Naive B cell (primary cell): ENCODE measurements at places on chromosomes 16 and 17.

GRCh38 chr17:79620207-79621038, 9.6 kb upstream of the RBFOX3 start:
- DNase-seq: no peak
- no peaks in the 10 kb centered on the region for H3K36me3 ChIP-seq
- no peak overlapping the region for H3K27ac ChIP-seq
- no peak overlapping the region for H3K4me3 ChIP-seq
- no peaks in the 10 kb centered on the region for H3K4me1 ChIP-seq

- peaks cover 22% of the 10 kb centered on the region for H3K4me1 ChIP-seq
- no peak for DNase-seq
- peak overlapping the region; percentile 100 for H3K4me3 ChIP-seq
- H3K27ac ChIP-seq: peak overlapping the region; percentile 96
- peaks cover 8% of the 10 kb centered on the region for H3K36me3 ChIP-seq
These were observed 598 bp downstream of the NIP7 start for GRCh38 chr16:69340095-69340644.

DNA sequence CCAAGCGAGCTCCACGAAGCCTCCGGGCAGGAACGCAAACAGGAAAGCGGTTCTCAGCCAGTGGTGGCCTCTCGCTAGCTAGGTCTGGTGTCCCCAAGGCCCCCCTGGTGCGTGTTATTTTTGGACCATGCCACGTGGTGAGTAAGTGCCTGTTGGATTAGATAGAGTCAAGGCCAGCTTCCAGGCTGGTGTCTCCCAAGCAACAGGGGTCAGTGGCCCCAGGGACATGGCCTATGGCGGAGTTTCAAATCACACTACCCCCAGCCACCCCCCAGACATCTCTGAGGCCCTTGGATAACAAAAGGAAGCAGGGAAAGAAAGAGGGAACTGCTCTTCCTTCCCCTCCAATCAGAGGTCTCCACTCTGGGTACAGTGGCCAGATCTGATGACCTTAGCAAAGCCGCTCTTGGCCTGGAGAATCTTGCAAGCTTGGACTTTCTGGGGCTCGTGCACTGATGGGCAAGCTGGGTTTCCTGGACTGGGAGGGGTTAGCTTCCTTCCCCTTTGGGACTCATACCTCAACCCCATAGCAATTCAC, 58.2 kb downstream of the MAF start:
- no peak overlapping the region for H3K27ac ChIP-seq
- no peaks in the 10 kb centered on the region for H3K36me3 ChIP-seq
- no peak for DNase-seq
- H3K27me3 ChIP-seq: peaks cover 15% of the 10 kb centered on the region
- no peak overlapping the region for H3K4me3 ChIP-seq
- no peaks in the 10 kb centered on the region for H3K4me1 ChIP-seq

- H3K27ac ChIP-seq: peak overlapping the region; percentile 44
- H3K27me3 ChIP-seq: no peaks in the 10 kb centered on the region
- H3K36me3 ChIP-seq: no peaks in the 10 kb centered on the region
- H3K4me3 ChIP-seq: no peak overlapping the region
- H3K4me1 ChIP-seq: no peaks in the 10 kb centered on the region
- no peak for DNase-seq
These were observed 28.6 kb downstream of the CMTM4 start for GRCh38 chr16:66667944-66668343.

DNA sequence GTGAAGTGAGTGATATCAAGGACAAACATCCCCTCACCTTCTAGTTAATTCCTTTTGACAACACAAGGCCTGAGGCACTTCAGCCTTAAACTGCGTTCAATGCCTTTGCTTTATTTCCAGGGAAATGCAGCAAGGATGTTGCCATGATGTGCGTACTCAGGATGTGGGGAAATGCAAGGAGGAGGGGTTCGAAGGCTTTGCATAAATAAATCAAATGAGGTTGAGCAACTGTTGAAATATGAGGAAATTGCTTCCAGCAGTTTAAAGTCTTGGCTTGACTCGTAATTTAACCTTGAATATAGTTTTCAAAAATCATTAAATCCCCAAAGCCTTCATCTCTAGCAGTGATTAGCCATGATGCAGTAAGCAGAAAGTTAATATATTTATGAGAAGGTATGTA, 81.8 kb upstream of the CCL2 start:
- no peak overlapping the region for H3K27ac ChIP-seq
- H3K4me1 ChIP-seq: no peaks in the 10 kb centered on the region
- H3K4me3 ChIP-seq: no peak overlapping the region
- peaks cover 4% of the 10 kb centered on the region for H3K27me3 ChIP-seq
- no peaks in the 10 kb centered on the region for H3K36me3 ChIP-seq

DNA sequence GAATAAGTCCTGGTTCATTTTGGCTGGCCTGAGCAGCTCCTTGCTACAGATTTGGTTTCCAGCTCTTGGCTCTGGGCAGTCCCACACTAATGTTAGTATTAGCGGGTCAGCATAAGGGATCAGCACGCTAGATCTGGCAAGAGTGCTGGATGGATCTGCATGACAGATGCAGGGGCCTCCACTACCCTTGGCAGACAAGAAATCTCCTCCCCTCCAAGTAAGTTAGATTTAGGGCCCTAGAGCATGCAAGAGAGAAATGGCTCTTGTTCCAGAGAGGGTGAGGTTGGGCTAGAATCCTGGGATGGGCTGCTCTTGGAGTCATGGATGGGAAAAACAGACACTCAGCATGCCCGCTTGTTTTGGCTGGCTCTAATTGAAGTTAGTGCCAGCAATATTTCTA, 414.3 kb downstream of the RBFOX1 start:
- no peaks in the 10 kb centered on the region for H3K27me3 ChIP-seq
- H3K4me1 ChIP-seq: no peaks in the 10 kb centered on the region
- H3K27ac ChIP-seq: no peak overlapping the region
- H3K36me3 ChIP-seq: no peaks in the 10 kb centered on the region
- no peak for DNase-seq

DNA sequence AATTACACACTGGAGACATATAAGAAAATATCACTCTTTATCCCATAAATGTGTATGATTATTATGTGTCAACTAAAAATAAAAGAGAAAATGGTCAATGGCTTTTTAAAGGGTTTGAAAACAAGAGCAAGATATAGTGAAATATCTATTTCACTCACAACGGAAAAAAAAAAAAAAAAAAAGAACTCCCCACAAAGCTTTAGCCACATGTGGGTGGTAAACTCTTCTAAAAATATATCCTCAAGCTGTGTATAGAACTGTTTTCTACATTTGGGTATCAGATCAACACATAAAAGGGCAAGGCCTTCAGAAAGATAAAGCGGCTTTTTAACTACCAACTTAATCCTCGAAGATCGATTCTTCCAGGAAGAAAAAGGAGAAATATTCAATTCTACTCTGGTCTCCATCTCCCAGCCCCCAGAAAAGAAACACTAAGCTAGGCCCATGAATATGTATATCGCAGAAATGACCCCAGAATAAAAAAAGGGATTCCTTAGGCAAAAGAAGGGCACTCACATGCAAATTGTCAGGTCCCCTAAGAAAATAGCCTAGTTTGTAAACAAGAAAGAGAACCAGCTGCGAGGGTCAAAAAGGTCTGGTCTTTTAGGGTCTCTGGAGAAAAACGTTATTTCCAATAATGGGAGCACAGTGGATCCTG, 4.4 kb downstream of the LITAF start:
- H3K4me1 ChIP-seq: peaks cover 83% of the 10 kb centered on the region
- no peaks in the 10 kb centered on the region for H3K27me3 ChIP-seq
- DNase-seq: no peak
- H3K36me3 ChIP-seq: peaks cover 4% of the 10 kb centered on the region
- H3K27ac ChIP-seq: peak overlapping the region; percentile 99
- peak overlapping the region; percentile 73 for H3K4me3 ChIP-seq

DNA sequence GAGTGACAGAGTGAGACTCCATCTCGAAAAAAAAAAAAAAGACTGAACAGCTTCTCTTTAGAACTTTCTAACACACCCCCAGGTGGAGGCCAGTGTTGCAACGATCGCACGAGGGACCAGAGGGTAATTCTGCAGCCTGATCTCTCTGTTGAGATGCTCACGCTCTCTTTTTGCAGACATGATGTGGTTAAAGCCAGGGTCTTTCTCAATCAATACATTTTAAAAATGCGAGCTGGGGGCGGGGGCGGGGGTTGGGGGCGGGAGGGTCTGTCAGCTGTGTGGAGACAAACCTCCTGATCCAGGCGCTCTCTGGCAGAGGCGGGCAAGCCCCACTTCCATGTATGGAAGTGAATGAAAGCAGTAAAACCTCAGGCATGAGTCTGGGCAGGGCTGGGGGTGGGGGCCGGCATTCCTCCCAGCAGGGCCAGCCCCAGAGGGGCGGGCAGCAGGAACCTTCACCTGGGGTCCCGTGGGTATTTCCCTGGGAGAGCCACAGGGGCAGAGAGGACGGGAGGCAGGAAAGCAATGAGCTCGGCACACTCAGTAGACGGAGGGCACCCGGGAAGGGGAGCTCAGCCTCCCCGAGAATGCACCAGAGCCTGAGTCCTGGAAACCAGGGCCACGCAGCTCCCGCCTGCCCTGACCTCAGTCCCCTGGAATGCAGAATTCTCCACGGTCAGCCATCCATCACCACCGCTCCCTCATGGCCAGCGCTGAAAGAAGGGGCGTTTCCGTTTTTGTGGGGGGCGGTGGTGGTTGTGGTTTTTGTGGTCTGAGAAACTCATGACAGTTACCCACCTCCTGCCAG, 28.0 kb downstream of the NXN start:
- H3K4me1 ChIP-seq: peaks cover 3% of the 10 kb centered on the region
- no peak overlapping the region for H3K4me3 ChIP-seq
- H3K36me3 ChIP-seq: no peaks in the 10 kb centered on the region
- peaks cover 8% of the 10 kb centered on the region for H3K27me3 ChIP-seq
- no peak for DNase-seq
- no peak overlapping the region for H3K27ac ChIP-seq

GRCh38 chr16:54286090-54286365, 559 bp downstream of the IRX3 start:
- no peak for DNase-seq
- peaks cover 35% of the 10 kb centered on the region for H3K4me1 ChIP-seq
- peaks cover 86% of the 10 kb centered on the region for H3K27me3 ChIP-seq
- H3K36me3 ChIP-seq: no peaks in the 10 kb centered on the region
- no peak overlapping the region for H3K27ac ChIP-seq
- no peak overlapping the region for H3K4me3 ChIP-seq

DNA sequence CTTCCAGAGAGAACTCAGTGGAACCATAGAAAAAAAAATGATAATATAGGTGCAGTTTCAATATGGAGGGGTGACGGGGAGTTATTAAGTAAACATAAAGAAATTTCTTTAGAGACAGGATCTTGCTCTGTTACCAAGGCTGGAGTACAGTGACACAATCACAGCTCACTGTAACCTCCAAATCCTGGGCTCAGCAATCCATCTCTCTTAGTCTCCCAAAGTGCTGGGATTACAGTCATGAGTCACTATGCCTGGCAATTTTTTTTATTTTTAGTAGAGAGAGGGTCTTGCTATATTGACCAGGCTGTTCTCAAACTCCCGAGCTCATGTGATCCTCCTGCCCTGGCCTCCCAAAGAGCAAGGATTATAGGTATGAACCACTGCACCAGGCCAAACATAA, 48.8 kb downstream of the NLRC5 start:
- no peaks in the 10 kb centered on the region for H3K27me3 ChIP-seq
- DNase-seq: no peak
- H3K27ac ChIP-seq: peak overlapping the region; percentile 94
- H3K4me1 ChIP-seq: peaks cover 59% of the 10 kb centered on the region
- H3K36me3 ChIP-seq: peaks cover 22% of the 10 kb centered on the region

DNA sequence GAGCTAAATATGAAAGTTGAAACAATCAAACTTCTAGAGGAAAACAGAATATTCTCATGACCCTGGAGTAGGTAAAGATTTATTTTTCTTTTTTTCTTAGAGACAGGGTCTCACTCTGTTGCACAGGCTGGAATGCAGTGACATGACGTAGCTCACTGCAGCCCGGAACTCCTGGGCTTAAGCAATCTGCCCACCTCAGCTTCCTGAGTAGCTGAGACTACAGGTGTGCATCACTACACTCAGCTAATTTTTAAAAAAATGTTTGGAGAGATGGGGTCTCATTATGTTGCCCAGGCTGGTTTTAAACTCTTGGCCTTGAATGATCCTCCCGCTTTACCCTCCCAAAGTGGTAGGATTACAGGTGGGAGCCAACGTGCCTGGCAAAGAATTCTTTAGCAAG, 15.5 kb downstream of the IKZF3 start:
- peak overlapping the region; percentile 82 for H3K4me3 ChIP-seq
- peak overlapping the region; percentile 92 for H3K27ac ChIP-seq
- H3K27me3 ChIP-seq: no peaks in the 10 kb centered on the region

- peaks cover 23% of the 10 kb centered on the region for H3K36me3 ChIP-seq
- no peak overlapping the region for H3K4me3 ChIP-seq
- no peak overlapping the region for H3K27ac ChIP-seq
These were observed 66.9 kb downstream of the MYO18A start for GRCh38 chr17:29113334-29113733.

DNA sequence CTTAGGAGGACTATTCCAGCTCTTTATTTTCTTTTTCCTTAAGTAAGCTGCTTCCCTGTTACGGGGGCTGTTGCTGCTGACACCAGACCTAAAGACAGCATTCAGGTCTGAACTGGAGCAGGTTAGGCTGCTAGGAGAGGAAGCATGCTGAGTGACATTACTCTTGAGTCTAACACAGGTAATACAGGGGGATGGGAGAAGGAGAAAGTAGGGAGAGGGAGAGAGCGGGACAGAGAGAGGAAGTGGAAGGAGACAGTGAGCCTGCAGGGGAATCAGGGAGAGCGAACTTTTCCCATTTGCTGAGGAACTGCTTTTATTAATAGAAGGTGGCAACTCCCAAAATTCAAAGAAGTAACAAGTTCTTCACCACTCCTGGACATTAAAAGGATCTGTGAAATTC, 130.9 kb downstream of the PARN start:
- no peak for DNase-seq
- H3K27ac ChIP-seq: no peak overlapping the region

DNA sequence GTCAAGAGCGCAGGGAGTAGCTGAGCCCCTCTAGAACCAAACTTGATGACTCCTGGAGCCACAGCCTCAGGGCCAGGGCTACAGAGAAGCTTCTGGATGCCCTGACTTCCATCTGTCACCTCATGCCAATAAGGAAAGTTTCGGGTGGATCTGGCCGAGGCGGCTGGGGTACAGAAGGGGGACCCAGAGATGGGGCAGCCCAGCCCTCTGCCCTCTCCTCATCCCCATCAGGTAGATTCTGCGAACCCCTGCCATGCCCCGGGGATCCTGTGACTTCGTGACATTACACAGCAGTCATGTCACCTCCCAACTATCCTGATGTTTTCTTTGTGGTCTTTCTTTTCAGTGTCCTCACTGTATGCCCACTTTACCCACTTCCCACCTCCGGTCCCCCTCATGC, 114.4 kb downstream of the CCDC182 start:
- peak overlapping the region; percentile 70 for H3K27ac ChIP-seq
- peaks cover 36% of the 10 kb centered on the region for H3K4me1 ChIP-seq
- H3K4me3 ChIP-seq: no peak overlapping the region
- no peak for DNase-seq
- H3K36me3 ChIP-seq: peaks cover 25% of the 10 kb centered on the region

- no peak overlapping the region for H3K4me3 ChIP-seq
- H3K27me3 ChIP-seq: peaks cover 34% of the 10 kb centered on the region
- H3K4me1 ChIP-seq: no peaks in the 10 kb centered on the region
- no peaks in the 10 kb centered on the region for H3K36me3 ChIP-seq
These were observed 60.5 kb downstream of the TMEM132E start for GRCh38 chr17:34639706-34640425.
